ENCODE measurements at places on chromosomes 4 and X.

GRCh38 chr4:153531976-153532626 lies 65.9 kb downstream of the TMEM131L start:
- no peak for DNase-seq

GRCh38 chr4:183987987-183988392 lies 82.9 kb downstream of the STOX2 start:
- no peak for DNase-seq

DNA sequence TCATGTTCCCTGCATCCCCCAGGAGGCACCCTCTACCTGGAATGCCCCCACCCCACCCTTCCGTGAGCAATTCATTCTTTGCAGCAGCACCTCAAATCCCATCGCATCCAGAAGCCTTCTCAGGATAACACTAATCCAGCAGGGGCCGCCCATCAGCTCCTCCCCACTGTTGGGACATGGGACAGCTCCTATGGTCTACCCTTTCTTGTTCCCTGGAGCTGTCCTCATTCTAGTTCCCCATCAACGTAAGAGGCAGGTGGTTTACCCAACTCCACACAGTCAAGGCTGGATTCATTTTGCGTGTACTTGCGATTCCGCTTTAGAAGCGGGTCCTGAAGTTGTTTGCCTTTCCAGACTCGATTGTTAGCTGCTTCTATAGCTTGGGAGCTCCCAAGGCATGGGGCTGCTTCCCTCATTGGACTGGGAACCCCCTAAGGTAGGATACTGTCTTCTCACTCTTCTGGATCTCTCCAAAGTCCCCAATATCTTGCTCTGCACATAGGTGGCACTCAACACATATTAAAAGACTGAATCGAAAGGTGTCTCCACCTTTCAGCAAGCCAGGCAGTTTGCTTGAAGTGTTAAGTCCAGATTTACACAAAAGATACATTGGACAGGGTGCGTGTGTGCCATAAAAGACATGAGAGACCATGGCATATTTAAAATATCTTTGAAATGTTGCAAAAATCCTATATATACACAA lies 942 bp upstream of the APLN start:
- no peak for DNase-seq

- DNase-seq: no peak
These were observed 1.7 kb upstream of the PRRG1 start for GRCh38 chrX:37347420-37347819.

- DNase-seq: peak; percentile 17
These were observed 71.1 kb downstream of the MID1 start for GRCh38 chrX:10549280-10549679.

GRCh38 chrX:150219374-150220185 lies 143.5 kb upstream of the MAMLD1 start:
- DNase-seq: no peak

GRCh38 chrX:39440799-39441284 lies 639.6 kb downstream of the MID1IP1 start:
- no peak for DNase-seq

- DNase-seq: no peak
These were observed 428.0 kb downstream of the EPHA5 start for GRCh38 chr4:65242156-65242846.

GRCh38 chr4:163673848-163674697 lies 179.6 kb downstream of the TMA16 start:
- DNase-seq: no peak

- no peak for DNase-seq
These were observed 549.5 kb downstream of the C4orf33 start for GRCh38 chr4:129645461-129645860.

DNA sequence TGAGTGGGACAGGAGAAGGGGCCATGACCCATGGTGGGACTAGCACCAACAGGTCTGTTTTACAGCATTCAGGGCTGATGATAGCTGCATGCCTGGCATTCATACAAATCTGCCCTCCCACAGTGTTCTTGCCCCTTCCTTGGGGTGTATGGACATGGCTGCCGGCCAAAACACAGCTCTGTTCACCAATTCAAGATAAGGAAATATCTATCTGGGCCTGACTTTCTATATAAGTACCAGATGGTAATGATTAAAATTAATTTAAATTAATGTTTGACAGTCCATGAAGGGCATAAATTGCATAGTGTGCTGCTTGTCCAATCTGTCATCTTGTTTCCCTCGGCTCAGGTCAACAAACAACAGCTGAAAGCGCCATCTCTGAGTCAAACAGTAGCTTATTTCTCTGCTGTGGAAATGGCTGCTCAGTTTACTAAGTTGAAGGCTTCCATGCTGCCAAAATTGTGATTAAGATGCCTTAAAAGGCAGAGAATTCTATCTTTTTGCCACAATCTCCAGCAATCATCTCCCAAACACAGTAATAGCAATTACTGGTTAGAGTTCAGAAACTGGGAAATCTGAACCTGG lies 67.0 kb upstream of the TSPAN7 start:
- no peak for DNase-seq

- no peak for DNase-seq
These were observed 1.3 kb downstream of the MSX1 start for GRCh38 chr4:4860600-4861389.

DNA sequence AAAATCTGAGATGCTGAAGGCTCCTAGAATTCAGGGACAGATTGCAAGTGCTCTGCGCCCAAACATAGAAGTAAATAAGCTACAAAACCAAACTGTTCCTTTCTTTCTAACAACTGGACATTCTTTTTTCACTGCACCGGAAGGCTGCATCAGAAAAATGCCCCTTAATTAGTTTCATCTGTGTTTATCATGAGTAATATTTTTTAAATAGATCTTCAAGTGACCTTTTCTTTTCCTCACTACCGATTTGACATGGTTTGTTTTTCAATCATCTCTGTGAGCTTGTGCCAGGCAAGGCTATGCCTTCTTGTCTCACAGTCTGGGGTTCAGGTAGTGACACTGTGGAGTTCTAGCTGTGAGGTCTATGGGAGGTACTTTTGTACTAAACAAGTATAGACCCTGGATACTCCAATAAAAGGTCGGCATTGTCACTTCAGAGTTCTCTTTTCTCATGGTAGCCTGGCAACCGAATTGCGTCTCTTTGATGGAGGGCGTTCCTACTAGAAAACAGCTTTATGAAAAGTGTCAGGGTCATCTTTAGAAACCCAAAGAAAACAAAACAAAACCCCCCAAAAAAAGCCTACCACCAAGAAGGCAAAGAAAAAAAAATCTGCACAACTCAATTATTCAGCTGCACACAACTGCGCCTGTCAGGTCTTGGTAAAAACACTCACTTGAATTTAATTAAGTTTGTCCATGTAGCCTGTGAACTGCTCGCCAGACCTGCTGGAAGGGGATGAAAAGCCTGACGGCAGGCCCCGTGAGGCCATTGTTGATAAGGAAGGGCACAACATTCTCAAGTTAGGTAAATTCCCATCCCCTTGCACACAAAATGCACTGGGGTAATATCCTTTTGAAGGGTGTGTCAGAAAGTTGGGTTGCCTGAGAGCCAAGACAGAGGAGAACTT lies 22.8 kb upstream of the ADAMTS3 start:
- DNase-seq: no peak

GRCh38 chrX:106159861-106160282 lies 8.2 kb upstream of the PWWP3B start:
- no peak for DNase-seq

DNA sequence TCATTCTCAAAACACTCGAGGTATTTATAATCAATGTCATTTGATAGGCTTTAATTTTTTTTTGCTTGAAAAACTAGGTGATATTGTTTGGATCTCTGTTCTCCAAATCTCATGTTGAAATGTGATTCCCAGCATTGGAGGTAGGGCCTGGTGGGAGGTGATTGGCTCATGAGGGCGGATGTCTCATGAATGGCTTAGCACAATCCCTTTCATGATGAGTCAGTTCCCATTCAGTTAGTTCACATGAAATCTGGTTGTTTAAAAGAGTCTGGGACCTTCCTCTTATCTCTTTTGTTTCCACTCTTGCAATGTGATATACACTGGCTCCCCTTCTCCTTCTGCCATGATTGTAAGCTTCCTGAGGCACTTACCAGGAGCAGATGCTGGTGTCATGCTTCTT lies 638.7 kb downstream of the DMD start:
- DNase-seq: no peak

All from SHP77 treated with DMSO at 0.1 percent for 48 hours (cell line).